ENCODE measurements at places on chromosomes 1 and 21.

GRCh38 chr1:56872597-56872996 is 18.0 kb downstream of the C8A start:
- DNase-seq = peak; percentile 67

- DNase-seq = no peak
Observed at GRCh38 chr1:169491845-169492281, 6.1 kb upstream of the SLC19A2 start.

DNA sequence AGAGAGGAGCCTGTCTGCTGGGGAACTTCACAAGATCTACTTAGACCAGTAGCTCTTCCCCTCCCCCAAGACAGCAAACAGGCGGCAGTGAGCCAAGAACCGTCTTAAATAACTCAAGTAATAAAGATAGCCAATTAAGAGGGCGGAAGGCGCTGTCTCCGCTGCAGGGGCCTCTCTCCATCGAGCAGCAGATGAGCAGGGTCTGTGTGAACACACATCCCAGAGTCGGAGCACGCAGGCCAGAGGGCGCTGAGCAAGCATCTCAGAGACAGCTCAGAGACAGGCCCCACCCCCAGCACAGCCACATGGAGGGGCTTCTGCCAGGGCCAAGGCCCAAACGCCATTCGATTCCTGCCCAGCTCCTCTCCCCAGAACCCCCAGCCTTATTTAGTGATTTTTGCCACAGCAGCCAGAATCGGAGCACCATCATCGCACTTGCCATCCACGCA is 11.1 kb downstream of the IFFO2 start:
- peak; percentile 92 for DNase-seq

GRCh38 chr1:202046227-202046626 is 35.8 kb downstream of the ELF3 start:
- DNase-seq = no peak

DNA sequence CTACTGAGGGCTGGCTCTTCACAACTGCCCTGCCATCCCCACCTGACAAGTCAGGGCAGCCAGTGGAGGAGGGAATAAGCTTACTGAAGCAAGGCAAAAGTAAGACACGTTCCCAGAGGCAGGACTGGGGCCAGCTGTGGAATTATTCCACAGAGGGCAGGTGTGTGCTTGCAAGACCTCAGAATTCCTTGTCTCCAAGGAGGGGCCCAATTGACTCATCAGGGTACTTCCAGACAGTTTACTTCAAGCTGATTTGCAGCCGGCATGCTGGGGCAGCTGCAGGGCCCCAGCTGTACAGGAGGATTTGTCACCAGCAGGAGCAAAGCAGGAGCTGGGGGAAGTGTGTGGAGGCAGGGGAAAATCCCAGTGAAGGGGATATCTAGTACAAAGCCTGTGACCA is 167.5 kb upstream of the CAMK1G start:
- peak; percentile 63 for DNase-seq

GRCh38 chr1:200837931-200838571 is 34.7 kb upstream of the GPR25 start:
- peak; percentile 52 for DNase-seq

DNA sequence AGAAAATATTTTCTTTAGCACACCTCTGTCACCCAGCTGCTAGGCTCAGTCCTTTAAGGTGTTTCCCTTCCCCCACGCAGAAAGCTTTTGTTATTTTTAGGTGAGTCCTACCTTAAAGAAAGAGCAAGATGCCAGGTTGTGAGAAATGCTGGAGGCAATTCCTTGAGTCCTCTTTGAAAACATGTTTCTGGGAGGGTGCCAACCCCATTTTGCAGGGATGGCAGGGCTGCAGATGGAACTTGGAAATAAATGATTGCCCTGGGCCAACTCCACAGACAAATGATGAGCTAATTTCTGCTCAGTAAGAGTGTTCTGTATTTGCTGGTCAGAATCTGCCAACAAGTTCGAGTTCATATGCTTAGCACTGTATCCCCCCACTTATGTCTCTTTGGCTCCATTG is 119.2 kb upstream of the RAB3GAP2 start:
- no peak for DNase-seq

DNA sequence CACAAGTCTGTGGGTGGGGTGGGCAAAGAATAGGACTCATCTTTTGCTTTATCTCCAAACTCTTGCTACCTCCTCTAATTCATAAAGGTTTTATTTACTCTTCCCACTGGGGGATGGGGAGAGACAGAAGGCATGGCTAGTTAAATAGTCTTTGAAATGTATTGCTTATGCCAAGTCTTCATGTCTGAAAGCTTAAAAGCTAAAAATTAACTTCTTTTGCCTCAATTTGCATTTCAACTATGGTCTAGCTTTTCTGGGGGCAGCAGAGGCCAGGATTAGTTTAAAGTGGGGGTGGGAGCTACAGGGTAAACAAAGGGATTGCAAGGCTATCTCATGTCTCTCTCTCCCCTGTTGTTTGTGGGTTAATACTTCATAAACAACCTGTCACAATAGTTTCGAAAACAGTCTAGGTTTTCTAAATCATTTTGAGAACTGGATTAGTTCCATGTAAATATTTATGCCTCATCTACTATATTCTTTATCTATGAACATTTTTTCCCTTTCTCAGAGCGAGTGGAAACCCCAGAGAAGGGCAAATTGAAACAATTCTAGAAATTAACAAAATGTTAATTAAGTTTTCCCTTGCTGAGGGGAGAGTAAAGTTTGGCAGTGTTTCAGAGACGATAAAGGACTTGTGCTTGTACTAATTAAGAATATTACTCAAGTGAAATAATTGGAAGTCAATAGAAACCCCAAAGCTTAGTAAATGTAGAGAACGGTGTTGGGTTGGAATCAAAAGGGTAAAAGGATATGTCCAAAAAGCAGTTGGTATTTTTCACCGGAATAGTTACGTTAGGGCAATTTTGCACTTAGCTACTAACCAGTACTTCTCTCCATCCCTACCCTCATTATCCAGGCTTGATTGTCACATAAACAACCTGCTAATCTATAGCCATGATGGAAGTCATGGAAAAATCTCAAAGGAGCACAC is 182.2 kb downstream of the GIPC2 start:
- no peak for DNase-seq

DNA sequence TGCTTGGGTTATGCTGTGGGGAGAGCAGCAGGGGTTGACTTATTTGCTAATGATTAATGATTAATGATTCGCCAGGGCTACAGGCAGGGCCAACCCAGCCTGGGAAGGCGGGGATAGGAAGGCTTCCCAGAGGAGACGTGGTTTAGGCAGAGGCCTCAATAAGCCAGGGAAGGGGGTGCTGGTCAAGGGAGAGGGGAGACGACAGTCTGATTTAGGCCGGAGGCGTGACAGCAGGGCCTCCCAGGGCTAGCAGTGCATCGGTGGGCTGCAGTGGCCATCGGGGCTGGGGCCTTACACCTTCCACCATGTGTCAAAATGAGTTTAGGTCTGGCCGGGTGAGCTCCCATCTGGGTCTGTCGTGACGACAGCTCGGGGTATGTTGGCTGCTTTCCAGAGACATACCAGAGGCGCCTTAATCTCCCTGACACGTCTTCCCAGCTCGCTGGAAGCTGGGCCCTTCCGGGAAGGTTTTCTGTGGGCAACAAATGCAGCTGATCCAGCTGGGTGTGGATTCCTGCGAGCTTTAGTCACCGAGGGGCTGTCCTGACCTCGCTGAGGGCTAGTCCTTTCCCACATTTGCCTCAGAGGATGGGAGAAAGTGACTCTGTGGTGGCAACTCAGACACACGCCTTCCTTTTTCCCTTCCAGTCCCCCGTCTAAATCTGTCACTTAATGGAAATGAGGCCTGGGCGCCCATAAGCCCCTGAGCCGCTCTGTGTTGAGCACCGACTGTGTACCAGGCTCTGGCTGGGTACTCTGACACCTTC is 3.7 kb upstream of the SLC1A7 start:
- DNase-seq = peak; percentile 100

- no peak for DNase-seq
Observed at GRCh38 chr1:224069138-224069537, 44.8 kb upstream of the FBXO28 start.

GRCh38 chr21:38619480-38619879 is 121.2 kb upstream of the ERG start:
- DNase-seq = no peak

- no peak for DNase-seq
Observed at GRCh38 chr1:23423415-23424292, 894 bp downstream of the TCEA3 start.

DNA sequence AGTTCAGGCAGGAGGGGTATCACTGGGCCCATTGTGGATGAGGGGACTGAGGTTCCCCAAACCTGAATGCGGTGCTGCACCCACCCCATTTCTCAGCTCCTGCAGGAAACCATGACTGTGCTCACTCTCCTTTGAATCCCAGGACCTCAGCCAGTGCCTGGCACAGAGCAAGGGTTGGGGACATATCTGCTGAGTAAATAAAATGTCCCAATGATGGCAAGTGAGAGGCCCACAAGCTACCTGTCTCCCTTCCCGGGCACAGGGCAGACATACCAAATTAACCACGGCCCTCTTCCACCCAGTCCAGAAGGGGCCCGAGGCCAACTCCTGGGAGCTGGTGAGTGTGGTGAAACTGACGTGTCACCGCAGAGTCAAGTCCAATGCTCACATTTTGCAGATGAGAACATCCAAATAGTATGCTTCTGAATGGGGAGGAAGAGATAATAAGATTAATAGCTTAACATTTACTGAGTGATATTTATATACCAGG is 97.6 kb downstream of the EPHB2 start:
- DNase-seq = peak; percentile 86

DNA sequence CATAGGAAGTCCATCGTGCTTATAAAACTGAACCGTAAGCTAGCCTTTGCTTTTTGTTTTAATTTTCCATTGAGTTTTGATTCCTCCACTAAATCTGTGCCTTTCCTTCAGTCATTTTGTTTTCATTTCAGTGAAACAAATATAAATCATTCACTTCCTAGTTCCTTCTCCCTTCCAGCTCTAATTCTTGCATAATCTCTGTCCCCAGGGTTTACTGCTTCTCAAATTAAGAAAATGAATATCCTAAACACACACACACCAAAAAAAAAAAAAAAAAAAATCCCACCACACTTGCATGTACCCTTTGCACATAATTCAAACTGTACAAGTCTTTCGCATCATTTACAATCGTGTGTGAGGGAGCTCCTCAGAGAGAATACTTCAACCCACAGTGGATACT is 6.8 kb downstream of the KCNH1 start:
- no peak for DNase-seq

DNA sequence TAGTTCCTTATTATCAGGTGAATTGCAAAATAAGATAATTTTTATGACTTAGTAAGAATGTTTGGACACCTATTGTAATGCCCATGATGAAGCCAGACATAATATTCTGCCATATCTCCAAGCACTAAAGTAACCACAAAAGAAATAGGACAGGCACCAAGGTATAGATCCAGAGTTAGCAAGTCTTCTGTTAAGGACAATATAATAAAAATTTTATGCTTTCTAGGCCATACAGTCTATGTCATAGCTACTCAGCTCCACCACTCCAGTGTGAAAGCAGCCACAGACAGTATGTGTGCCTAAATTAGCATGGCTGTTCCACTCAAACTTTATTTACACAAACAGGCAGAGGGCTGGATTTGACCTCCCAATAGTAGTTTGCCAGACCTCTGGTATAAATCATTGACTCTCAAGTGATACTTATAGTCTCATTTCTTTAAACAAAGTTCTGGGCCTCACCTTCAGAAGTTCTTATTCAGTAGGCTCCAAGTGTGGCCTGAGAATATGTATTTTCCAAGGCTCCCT is 88.3 kb downstream of the SCMH1 start:
- DNase-seq = no peak

- no peak for DNase-seq
Observed at GRCh38 chr1:19772053-19772452, 27.7 kb downstream of the TMCO4 start.

- DNase-seq = no peak
Observed at GRCh38 chr1:21285055-21285372, 5.2 kb downstream of the ECE1 start.

DNA sequence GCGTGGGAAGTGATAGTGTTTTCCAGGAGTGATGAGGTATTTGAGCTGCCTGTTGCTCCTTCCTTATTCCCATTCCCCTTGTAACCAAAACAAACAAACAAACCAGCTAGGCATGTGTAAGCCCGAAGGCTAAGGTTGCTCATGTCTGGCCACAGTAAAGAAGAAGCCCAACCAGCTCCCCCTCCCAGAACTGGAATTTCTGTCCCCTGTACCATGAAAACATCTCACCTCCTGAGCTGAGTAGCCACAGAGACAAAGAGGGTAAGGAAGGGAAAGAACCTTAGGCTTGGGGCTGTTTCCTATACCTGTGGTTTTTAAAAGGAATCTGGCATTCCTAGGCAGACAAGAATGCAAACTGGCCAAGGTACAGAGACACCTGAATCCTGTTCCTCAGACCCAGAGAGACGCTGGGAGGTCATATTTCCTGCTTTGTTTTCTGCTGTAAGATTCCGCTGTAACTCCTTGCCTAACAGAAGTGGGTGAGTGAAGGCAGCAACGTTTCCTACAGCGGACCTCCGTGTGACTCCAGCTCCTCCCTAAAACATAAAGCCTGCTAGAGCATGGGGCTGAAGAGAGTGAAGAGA is 41.7 kb upstream of the RAB4A start:
- no peak for DNase-seq

DNA sequence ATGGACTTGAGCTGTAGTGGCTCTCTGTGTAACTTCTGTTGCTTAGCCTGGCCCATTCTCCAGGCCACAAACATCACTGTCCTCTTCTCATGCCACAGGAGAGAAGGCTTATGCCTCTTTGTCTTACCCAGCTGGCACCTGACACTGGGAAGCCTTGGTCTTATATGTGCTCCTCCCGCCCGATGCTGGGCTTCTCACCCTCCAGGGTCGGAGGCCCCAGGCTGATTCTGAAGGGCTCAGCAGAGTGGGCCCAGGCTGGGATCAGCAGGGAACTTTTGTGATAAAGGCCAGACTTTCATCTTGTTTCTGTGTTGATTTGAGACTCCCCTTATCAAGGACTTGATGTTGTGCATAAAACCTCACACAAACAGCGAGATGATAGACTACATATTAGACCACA is 29.8 kb downstream of the TRPM2 start:
- no peak for DNase-seq

DNA sequence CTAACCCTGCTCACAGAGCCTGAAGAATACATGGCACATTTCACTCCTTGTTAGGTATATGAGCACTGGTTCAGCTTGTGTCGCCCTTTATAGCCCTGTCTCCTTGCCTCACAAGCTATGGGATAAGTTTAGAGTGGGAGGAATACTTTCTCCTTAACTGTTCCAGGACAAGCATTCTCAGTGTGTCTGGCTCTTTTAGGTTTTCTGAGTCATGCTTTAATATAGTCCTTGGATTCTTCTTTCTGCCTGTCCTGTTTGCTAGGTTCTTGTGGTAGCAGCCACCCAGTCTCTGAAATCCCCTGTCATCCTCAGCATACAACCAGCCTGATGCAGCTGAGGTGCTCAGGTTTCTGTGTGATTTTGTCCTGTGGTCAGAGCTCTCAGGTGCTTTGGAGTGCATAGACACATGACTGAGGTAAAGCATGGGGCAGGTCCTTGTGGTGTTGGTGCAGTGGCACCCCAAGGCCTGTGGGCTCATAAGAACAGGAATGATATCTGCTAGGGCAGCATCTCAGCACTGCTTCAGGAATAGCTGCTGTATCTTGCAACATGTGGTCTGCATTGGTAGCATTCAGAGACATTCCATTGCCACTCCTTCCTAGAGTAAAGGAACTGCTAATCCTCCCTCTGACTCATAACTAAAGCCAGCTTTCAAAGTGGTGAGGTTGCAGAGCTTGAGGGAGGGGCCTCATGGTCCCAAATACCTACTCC is 14.2 kb upstream of the CASQ2 start:
- peak; percentile 92 for DNase-seq

GRCh38 chr1:227453631-227454355 is 109.6 kb upstream of the ZNF678 start:
- no peak for DNase-seq
